ENCODE measurements at places on chromosomes 11 and 22.

DNA sequence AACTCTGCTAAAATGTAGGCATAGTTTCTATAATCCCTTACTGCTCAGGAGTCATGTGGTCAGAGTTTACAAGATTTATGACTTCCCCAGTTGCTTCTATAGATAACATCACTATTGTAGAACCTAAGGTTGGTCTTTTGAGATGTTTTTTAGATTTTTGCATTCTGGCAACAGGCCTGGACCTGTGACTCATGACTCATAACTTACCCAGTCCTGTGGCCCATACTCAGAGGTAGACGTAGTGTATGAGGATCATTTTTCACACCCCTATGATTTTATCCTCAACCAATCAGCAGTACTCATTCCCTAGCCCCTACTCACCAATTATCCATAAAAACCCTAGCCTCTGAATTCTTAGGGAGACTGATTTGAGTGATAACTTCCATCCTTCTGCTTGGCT is 384.4 kb upstream of the DDI1 start:
- no peak for DNase-seq

DNA sequence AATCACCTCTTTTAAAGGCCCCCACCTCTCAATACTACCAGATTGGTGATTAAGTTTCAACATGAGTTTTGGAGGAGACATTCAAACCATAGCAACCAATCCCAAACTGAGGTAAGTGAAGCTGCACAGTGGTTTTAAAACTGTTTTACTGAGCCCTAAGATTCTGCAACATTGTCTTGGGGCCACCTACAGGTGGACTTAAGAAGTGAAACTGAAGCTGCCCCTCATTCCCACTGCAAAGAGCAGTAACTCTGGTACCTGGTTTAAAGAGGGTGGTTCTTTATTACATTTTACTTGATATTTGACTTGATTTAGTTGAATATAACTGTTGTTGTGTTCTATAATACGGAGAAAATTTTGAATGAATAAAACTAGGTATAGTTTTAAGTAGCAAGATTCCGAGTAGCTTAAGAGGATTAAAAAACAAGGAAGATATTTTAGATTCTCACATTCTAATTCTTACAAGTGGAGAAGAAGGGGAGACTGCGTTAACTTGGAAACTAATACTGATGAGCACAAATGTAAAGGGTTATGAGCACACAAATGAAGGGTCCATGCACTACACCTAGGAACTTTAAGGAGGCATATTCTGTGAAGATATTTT is 26.7 kb downstream of the SYT9 start:
- DNase-seq, result peak; percentile 7

DNA sequence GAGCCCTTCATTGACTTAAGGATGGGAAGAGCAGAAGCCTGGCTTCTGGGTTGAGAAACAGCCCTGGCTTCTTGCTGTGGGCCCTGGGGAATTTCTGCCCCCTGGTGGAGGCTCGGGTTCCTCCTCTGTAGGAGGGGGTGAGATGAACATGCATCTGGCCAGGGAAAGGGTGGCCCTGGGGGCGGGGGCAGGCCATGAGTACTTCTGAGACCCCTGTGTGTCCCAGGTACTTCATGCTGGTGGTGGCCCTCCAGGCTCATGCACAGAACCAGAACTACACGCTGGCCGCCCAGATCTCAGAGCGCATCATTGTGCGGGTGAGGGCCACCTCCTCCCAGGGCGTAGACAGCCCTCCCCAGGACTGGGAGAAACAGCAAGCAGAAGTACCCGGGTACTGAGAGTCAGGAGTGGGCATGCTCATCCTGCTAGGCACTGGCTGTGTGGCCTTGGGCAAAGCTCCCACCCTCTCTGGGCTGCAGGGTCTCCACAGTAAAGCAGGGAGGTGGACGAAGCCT is 15.8 kb downstream of the TMEM258 start:
- peak; percentile 85 for DNase-seq

- DNase-seq, result no peak
These were observed 5.3 kb downstream of the C2CD2L start for GRCh38 chr11:119112314-119113020.

GRCh38 chr11:75198278-75198973 is 42.1 kb upstream of the TPBGL start:
- no peak for DNase-seq

GRCh38 chr22:46052801-46053562 is 76.0 kb upstream of the WNT7B start:
- DNase-seq, result peak; percentile 23

DNA sequence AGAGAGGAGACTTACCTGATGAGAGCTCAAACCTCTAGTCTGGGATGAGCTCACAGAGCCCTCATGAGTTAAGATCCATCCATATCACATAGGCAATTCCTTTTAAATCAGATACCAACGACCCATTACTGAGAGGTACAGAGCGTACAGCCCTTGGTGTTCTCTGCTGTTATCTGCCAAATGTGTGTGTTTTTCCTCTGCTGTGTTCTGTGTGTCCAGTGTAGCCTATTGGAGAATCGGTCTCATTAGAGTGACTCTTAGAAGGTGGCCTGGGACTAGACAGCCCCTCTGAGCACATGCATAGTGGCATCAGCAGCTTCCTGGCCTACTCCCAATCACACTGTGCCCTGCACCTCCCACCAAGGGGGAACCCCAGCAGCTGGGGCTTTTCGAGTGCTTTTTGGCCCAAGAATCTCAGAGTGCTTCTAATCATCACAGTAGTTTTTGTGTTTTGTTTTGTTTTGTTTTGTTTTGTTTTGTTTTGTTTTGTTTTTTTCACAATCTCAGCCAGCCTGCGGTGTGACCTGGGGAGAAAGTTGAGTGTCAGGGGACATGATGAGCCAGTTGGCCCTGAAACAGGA is 25.4 kb downstream of the TP53AIP1 start:
- DNase-seq, result no peak

GRCh38 chr11:110909336-110909735 is 197.1 kb upstream of the ARHGAP20 start:
- no peak for DNase-seq

DNA sequence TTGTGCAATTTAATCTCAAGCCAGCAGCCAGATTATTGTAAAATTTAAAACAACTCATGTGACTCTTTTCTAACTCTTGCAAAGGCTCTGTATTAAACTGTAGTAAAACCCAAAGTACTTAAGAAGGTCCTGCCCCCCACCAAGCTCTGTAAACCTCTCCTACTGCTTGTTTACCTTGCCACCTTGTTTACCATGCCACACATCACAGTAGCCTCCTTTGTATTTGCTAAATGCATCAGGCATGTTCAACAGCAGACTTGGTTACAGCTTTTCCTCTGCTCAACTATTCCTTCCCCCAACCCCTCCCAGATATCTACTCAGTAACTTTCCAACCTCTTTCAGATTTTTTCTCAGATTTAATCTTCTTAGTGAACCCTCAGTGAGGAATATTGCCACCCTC is 861.6 kb downstream of the METTL15 start:
- DNase-seq, result no peak

- DNase-seq, result no peak
These were observed 6.5 kb downstream of the PANX2 start for GRCh38 chr22:50176850-50177536.

DNA sequence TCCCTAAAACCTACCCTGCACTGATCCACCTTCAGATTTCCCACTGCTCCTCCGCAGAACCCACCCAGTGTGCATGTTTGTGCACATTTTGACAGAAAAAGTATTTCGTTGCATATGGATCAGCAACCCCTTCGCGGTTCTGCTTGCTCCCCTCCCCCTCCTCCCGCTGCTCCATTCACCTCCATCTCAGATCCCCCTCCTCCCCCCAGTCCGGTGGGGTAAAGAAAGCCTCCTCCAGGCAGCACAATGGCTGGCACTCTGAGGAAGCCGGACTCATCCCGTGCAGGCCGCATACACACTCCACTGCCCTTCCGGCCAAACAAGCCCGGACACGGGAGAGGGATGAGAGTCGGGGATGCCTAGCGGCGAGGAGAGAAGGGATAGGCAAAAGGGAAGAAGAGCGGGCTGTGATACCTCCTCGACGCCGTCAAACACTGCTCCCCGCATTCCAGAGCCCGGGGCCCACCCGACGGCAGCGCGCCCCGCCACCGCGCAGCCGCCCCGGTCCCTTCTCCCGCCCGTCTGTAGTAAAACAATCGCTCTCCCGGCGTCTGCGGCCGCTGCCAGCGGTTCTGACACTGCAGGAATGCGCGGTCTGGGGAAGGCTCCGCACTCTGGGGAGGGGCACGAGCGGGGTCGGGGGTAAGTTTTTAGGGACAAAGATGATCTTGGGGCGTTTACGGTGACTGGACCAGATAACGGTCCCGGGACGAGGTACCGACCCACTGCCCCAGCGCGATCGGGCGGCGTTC is 915 bp downstream of the FEZ1 start:
- no peak for DNase-seq

- no peak for DNase-seq
These were observed 70.5 kb downstream of the UBASH3B start for GRCh38 chr11:122726028-122726427.

- DNase-seq, result no peak
These were observed 8.6 kb downstream of the REXO2 start for GRCh38 chr11:114447892-114448291.

GRCh38 chr11:126263489-126263888 is 5.2 kb downstream of the SRPRA start:
- no peak for DNase-seq

DNA sequence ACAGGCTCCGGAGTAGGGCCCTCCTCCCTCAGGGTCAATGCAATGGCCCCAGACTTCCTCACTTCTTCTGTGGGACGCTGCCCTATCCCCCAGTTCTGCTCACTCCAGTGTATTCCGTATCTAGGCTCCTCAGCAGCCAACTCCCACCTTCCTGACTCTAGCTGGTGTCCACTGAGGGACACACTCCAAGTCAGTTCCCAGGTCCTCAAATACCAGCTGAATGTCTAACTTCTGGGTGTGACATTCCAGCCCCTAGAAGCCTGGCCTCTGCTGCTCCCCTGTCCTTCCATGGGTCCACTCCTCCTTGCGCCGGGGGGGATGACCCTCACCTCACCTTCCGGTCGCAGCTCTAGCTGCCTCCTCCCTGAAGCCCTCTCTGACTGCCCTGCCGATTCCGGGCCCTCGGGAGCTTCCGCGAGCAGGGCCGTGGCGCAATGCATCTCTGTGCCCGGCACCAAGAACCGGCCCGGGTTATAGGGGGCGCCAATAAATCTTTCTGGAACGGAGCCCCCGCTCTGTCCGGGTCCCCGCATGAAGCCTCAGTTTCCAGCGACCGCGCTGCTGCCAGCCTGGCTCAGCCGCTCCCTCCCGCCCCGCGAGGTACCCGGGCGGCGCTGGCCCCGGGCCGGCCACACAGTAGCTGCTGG is 15.4 kb downstream of the BAD start:
- peak; percentile 83 for DNase-seq

GRCh38 chr22:44765571-44766285 is 13.4 kb downstream of the ARHGAP8 start:
- peak; percentile 13 for DNase-seq

- no peak for DNase-seq
These were observed 4.8 kb upstream of the APOBEC3H start for GRCh38 chr22:39092111-39092862.

- no peak for DNase-seq
These were observed 41.9 kb upstream of the KIRREL3 start for GRCh38 chr11:127042445-127042844.

GRCh38 chr22:37752189-37753087 is 55.3 kb upstream of the GCAT start:
- no peak for DNase-seq

- DNase-seq, result peak; percentile 44
These were observed 19.3 kb downstream of the GTPBP1 start for GRCh38 chr22:38724926-38725571.

- DNase-seq, result peak; percentile 15
These were observed 26.8 kb downstream of the PGM2L1 start for GRCh38 chr11:74371269-74372052.

DNA sequence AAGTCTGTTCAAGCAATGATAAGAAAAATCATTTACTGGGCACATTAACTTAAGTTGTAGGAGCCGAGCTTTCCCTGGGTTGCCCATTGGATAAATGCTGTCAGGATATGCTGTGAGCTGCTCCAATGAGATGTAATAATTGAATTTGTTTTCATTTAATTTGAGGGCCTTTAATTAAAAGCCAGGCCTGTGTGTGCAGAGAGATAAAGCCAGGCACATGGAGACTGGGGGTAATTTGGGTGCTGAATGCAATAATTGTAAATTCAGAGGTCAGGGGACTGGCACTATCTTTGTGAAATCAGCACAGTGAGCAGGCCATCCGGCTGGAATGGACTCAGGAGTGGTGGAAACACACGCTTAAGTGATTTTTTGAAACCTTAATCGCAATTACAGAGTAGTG is 125.8 kb downstream of the OPCML start:
- DNase-seq, result no peak

- DNase-seq, result no peak
These were observed 80.8 kb upstream of the MTNR1B start for GRCh38 chr11:92888696-92889095.

DNA sequence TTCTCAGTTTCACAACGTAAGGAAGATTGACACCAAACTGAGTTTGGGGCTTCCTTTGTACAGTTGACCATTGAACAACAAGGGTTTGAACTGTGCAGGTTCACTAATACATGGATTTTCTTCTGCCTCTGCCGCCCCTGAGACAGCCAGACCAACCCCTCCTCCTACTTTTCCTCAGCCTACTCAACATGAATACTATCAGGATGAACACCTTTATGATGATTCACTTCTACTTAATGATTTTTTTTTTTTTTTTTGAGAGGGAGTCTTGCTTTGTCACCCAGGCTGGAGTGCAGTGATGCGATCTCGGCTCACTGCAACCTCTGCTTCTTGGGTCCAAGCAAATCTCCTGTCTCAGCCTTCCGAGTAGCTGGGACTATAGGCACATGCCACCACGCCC is 14.6 kb downstream of the RBM4 start:
- DNase-seq, result no peak

DNA sequence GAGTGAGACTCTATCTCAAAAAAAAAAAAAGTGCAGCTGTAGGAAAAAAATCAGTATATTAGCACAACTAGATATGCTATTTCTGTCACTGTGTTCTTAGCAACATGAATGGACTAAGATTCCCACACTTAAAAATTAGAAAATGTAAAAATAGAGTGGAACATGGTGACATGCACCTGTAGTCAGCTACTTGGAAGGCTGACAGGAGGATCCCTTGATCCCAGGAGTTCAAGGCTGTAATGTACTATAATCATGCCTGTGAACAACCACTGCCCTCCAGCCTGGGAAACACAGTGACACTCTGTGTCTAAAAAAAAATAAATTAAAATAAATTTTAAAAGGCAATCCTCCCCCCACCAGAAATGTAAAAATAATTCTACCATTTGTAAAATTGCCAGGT is 29.8 kb downstream of the PICALM start:
- DNase-seq, result no peak

DNA sequence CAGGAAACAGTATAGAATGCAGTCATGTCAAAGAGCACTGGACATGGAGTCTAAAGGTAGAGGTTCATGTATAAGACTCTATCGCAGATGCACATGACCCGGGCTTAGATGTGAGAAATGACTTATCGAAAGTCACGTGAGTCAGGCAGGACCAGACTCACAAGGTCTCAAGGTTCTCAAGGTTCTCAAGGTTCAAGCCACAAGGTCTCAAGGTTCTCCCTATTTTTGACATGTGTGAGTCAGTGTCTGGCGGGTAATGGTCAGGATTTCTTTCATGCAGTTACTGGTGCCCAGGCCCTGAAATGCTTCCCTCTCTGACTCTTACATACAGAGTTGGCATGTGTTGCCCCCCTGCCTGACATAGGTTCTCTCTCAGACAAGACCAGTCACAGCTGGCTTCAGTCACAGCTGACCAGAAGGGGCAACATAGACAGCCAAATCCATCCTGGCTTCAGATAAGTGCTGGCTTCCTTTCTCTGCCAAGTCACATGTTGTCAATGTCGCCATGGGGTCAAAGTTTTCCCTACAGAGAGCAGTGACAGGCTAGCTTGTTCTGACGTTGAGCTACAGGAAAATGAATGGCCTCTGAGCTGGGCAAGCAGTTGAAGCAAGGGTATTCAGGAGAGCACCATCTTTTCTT is 10.1 kb downstream of the CSRP3 start:
- no peak for DNase-seq
